ENCODE measurements at places on chromosomes 2 and 18.

DNA sequence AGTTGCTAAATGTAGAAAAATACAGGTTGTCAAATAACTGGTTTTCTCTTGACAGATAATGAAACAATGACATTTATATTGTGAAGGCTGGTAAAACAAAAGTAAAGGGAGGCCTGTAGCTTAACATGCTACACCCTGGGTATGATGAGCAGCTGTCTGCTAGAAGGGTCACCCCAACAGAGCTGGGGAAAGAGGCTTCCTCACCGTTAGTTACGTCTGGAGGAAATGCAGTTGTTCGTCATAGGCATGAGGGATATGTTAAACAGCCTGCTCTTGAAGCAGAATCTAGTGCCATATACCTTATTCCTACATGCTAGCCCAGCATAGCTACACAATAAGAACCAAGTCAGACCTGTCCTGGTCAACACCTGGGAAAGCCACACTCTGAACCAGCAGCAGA is 49.9 kb downstream of the LPIN2 start:
- no peak for DNase-seq

DNA sequence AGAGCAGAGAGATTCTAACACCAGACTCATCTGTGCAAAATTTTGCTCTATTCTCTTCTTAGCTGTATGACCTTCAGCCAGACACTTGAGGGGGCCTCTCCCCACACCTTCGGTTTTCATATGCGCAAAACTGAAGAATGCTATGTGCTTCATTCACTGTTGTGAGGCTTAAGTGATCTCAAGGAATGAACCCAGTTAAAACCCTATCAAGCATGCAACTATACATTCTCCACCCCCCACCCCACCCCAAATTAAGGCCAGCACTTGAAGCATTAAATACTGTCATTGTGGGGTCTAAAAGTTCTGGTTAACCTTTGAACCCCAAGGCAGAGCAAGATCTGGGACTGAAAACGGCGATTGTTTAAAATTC is 10.0 kb downstream of the PCARE start:
- DNase-seq: no peak

DNA sequence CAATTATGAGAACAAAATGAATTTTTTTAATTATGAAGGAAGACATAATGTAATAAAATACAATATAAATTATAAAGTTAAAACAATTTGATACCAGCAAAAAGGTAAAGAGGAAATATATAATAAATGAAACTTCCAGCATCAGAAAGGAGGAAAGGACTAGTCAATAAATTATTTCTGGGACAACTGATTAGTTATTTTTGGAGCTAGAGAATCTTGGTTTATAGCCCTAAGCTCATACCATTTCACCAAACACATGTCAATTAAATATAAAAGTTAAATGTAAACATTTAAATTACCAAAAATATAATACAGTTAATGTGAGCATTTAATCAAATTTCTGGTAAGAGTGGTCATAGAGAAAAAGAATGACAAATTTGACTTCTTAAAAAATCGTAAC is 12.1 kb downstream of the ACTG2 start:
- no peak for DNase-seq

DNA sequence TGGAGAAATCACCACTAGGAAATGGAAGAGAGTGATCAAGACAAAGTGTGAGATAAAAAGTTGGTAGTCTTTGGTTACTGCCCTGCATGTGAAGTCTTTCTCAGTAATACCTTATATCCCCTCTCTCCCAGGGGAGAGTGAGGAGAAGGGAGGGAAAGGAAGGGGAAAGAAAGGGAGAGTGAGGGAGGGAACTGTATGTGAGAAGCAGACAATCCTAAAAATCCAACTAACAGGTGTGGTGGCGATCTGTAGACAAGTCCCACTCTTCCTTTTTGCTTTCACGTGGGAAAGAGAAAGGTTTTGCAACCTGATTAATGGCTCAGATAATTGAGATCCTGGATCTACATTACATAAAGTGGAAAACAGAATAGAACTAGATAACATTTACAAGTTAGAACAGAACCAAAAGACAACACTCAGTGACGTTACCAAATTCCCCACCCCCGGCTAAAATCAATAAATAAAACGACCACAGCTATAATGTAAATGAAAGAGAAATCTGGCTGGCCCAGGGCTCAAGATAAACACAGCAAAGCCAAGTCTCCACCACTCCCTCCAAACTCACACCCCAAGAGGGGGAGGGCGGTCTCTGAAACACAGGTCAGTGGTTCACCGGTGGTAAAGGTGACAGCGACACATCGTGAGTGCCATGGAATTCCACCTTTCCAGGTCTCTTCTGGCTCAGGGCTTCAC is 10.0 kb upstream of the APCDD1 start:
- DNase-seq: no peak

- no peak for DNase-seq
These were observed 360.2 kb downstream of the ALK start for GRCh38 chr2:29561181-29561580.

DNA sequence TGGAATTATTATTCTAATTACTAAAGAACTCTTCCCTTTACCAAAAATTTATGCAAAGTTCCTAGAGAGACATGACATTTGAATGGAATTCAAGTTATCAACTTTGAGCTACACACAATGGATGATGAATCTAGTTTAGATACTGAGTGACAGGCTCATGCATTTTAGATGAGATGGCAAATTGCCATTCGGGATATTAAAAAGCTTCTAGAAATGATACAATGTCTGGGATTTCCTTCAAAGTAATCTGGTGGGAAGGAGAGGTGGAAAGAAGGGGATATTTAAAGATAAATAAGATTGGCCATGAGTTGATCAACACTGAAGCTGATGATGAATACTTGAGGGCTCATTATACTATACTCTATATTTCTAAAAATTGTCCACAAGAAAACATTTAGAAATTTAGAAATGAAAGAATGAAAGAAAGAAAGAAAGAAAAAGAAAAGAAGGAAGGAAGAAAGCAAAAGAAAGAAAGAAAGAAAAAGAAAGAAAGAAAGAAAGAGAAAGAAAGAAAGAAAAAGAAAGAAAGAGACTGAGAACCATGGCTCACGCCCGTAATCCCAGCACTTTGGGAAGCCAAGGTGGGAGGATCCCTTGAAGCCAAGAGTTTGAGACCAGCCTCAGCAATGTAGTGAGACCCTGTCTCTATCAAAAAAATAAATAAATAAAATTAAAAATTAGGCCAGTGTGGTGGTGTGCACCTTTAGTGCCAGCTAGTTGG is 62.6 kb upstream of the NEDD4L start:
- no peak for DNase-seq

- DNase-seq: no peak
These were observed 91.3 kb downstream of the FAM210A start for GRCh38 chr18:13635046-13635445.

GRCh38 chr18:47448956-47449355 is 197.5 kb upstream of the SKOR2 start:
- DNase-seq: no peak

DNA sequence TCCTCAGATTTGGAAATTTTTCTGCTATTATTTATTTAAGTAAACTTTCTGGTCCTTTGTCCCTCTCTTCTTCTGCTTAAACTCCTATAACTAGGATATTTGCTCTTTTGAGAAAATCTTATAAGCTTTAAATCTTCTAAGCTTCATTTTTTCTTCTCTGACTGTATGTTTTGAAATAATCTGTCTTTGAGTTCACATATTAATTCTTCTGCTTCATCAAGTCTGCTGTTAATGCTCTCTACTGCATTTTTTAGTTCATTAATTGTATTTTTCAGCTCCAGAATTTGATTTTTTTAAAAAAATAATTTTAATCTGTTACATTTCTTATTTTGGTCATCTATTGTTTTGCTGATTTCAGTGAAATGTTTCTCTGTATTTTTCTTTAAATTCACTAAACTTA is 28.9 kb downstream of the ICA1L start:
- no peak for DNase-seq

All from GM19239 (cell line).